ENCODE measurements at places on chromosomes 1 and 21.
A peak's percentile ranks its signal among the peaks of the same experiment; 100 is the strongest.

- DNase-seq, result no peak
Observed at GRCh38 chr1:30966690-30967369, 58.3 kb upstream of the SDC3 start.

- no peak for DNase-seq
Observed at GRCh38 chr1:27406362-27406680, 13.9 kb downstream of the GPR3 start.

DNA sequence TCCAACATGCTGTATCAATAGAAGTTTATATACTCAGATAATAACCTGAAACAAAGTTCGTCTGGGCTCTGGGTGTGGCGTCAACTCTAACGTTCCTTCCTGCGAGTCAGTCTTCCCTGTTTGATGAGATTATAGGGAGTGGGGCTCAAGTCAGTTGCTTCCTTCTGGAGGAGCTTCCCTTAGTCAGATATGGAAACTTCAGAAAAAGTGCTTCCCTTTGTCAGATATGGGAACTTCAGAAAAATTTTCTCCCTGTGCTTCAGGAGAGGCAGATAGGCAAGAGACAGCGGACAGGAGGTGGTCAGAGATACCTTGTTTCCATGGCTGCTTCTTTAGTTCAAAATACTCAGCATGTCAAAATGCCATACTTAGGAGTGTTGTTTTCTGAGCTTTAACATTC lies 51.1 kb upstream of the PRDX6 start:
- DNase-seq, result no peak

GRCh38 chr1:7557301-7557891 lies 213.7 kb upstream of the VAMP3 start:
- no peak for DNase-seq

GRCh38 chr1:23963617-23964234 lies 4.1 kb downstream of the PNRC2 start:
- DNase-seq, result no peak

GRCh38 chr21:14675774-14676530 lies 129.8 kb upstream of the SAMSN1 start:
- no peak for DNase-seq

DNA sequence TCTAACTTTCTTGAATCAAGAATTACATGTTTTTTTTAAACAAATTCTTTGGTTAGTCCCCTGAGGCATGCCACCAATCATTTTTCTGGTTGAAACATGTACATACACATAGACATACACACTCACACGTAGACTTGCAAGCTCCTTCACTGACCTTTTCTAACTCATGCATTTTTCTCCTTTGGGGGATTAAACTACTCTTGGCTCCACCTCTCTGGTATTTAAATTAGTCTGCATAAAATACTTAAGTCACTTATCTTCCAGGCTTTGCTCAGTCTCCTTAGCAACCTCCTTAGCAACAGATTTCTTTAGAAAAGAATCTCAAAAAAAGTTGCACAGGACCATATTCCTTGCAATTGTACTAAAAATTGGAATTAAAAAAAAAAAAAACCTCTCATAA lies 440.9 kb upstream of the LRRC7 start:
- no peak for DNase-seq

DNA sequence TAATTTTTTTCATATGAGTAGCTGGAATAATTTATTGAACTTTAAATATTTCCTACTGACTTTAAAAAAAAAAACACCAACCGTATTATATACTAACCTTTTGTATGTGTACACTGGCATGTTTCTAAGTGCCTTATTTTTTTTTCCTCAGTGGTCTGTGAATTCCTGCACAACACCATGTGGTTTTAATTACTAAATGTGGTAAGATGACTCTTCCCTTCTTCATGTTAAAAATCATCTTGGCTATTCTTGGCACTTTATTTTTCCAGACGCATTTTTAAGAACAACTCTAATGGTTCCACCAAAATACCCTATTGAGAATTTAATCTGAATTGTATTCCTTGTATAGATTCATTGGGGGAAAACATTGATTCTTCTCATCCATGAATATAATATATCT lies 28.4 kb downstream of the PPP2R5A start:
- no peak for DNase-seq

DNA sequence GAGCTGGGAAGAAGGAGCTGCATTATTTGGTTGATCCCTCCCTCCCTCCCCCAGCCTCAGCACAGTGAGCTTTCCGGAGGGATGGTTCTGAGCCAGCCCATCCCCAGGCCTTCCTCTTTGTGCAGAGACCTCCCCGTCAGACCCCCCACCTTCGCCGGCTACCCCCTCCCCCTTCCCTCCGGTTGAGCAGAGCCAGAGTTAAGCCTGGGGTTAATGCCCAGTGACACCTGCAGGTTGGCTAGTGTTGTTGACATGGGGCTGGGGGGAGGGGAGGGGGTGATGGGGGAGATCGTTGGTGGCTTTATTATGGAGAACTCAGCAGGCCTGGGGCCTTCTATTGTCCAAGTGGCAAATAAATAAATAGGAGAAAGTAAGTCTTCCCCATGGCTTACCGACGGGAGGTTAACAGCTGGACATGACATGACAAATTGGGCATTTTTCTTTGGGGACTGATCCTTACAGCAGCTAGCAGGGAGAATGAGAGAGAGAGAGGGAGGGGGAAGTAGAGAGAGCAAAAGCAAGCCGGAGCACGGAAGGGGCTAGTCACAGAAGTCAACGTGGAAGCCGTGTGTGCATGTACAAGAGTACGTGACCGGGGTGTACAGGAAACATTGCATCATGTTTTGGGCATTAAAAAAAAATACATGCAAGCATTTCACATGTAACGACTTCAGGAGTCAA lies 131.1 kb downstream of the TMEM53 start:
- no peak for DNase-seq

DNA sequence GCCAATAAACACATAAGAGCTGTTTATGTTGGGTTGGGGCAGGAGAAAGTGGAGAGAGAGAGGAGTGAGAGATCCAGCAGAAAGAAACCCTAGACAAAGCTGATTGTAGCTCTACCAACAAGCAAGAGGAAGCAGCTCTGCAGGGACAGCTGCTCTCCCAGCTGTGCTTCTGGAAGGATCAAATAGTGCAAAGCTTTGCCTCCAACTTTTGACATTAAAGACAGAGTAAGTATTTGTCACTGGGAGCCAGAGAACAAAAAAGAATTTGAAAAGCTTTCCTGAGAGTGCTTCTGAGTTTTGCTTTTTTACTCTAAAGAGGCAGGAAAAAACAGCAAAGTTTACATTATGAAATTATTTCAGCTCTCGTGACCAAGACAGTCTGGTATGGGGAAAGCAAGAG lies 28.5 kb upstream of the C1orf198 start:
- DNase-seq, result no peak

DNA sequence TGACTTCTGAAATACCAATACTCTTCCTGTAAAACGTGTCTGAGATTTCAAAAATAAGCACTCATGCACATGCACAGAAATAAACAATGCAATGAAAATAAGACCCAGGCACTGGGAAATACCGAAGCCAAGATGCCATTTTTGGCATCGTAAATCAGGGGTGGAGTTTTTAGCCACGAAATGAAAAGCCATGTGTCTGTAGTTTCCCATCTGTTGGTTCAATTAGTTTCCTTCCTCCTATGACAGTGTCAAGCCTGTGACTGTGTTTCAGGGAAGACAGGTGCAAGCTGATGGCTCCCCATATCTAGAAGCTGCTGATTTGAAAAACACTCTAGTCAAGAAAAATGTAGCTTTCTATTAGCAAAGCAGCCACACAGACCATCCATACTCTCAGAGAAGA lies 480.4 kb upstream of the CAMK1G start:
- no peak for DNase-seq

- DNase-seq, result no peak
Observed at GRCh38 chr1:28860332-28861073, 48.5 kb downstream of the OPRD1 start.

DNA sequence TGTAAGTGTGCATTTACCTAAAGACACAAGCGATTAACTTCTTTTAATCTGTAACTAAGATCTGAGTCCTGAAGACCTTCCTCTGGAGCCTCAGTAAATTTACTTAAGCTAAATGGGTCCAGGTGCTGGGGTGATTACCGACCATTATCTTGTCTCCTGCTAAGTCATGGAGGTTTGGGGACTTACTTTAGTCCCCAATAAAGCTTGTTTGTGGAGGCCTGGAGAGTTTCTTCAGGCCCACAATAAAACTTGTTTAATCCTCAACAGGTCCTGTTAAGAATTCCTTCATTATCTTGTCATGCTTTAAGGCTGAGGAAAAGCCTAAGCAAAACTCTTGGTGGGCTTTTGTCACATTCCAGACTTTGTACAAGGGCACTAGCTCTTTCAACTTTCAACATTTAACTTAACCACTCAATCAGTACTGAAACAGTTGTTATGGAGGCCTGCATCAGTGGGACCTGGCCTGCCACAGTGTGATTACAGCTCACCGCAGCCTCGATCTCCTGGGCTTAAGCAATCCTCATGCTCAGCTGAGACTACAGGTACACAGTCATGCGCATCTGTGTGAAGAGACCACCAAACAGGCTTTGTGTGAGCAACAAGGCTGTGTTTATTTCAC lies 84.0 kb downstream of the FMO4 start:
- DNase-seq, result no peak

- DNase-seq, result no peak
Observed at GRCh38 chr21:16678429-16679160, 834.2 kb upstream of the CXADR start.

DNA sequence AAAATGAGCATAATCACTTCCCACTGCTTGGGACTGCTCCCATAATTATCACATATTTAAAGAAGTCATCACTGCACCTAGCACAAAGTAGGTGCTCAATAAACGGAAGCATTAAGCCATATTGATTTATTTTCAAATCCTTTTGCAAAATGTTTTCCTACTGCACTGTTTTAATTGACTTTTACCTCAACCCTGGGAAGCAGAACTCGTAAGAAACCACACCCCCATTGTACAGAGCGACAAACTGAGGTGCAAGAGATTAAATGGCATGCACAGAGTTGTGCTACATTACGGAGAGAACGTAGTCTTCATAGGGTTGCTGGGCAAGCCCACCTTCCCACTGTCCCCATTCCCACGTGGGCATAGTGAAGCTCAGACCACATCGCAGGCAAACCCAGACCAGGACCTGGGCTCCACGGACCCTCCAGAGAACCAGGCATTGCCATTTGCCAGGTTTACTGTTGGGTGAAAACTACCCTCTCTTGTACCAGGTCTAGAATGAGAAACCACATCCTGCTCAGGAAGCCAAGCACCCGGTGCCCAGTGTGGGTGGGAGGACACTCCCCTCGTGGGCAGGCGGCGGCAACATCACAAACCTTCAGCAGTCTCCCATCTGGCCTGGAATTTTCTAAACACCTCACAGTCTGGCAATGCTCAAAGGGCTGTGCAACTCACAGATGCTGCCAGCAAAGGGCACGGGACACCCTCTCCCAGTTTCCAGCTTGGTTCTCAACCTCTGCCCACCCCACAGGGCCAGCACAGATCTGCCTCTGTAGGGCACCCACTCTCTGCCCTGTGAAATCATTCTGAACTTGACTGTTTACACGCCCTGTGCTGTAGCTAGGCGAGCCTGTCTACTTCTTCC lies 8.2 kb downstream of the IFFO2 start:
- DNase-seq, result peak; percentile 45

DNA sequence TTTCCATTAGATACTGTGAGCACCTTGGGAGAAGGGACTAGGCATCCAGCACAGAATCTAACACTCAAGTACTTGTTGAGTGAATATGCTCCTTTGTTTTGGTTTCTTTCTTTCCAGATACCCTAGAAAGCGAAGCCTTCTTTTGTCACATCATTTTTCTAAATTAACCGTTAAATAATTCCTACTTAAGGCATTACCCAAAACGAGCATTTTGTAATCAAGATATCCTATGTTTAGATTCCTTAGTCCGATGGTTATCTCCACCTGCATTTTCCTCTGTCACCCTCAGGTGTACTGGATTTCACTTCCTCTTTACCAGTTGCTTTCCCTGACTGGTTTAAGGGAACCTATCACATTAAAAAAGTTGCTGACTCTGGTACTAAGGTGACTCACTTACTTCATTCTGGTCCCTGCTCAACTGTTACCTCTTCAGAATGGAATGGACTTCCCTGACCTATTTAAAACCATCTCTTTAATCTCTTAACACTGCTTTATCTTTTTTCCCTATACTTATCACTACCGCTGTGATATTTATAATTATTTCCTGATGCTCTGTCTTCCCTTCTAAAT lies 3.2 kb downstream of the B3GALNT2 start:
- no peak for DNase-seq

GRCh38 chr21:15560383-15561056 lies 169.3 kb upstream of the USP25 start:
- no peak for DNase-seq

DNA sequence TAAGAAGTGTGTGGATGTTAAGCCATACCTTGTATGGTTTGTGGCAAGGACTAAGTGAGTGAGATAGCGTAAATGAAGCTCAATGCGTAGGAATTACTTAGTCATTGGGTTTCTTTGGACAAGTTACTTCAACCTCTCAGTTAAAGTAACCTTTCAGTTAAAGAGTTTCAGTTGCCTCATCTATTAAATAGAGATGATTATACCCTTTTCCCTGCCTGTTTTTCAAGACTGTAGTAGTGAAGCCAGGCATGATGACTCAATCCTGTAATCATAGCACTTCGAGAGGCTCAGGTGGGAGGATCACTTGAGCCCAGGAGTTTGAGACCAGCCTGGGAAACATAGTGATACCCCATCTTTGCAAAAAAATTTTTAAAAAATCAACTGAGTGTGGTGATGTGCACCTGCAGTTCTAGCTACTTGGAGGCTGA lies 6.3 kb downstream of the ZMPSTE24 start:
- DNase-seq, result no peak

DNA sequence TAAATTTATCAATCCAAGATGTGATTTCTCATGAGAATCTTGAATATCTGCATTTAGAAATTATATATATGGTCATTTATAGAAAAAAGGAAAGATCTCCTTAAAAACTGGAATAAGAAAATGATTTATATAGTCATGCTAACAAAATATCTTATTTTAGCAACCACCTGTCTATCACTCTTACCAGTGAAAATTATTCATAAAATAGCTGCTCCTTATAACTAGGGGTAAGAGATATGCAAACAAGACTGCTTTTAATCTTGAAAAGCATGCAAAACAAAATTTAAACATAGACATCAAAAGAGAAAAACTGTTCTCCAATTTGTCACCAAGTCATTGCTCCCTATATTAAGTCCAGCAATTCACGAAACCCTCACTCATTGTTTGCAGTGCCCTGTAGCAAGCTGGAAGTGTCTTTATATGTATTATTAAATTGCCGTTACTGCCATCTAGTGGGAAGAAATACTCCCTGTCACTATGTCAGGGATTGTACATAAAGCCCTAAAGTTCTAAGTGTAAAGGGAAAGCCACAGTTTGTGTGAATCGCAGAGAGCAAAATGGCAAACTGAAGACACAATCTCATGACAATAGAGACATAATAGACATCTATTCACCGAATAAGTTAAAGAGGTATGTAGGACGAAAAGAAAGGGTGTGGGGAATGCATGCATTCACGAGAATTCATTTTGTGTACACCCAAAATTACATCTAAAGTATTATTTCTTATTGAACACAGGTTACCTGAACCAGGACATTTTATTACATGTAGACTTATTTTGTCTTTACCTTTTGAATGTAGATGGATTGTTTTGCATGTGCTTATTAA lies 600.5 kb downstream of the USP25 start:
- DNase-seq, result no peak

GRCh38 chr1:160402001-160402795 lies 1.8 kb downstream of the VANGL2 start:
- DNase-seq, result no peak

- DNase-seq, result no peak
Observed at GRCh38 chr1:32151319-32151787, 28.1 kb upstream of the TXLNA start.

All from activated T-cell treated with anti-CD3 and anti-CD28 coated beads for 4 hours (primary cell).